ENCODE measurements at places on chromosomes 1 and 21. TPM values are rescaled to one million over a fixed set of nuclear protein-coding genes. Genes with fewer than 3 reads are reported as not detected.

DNA sequence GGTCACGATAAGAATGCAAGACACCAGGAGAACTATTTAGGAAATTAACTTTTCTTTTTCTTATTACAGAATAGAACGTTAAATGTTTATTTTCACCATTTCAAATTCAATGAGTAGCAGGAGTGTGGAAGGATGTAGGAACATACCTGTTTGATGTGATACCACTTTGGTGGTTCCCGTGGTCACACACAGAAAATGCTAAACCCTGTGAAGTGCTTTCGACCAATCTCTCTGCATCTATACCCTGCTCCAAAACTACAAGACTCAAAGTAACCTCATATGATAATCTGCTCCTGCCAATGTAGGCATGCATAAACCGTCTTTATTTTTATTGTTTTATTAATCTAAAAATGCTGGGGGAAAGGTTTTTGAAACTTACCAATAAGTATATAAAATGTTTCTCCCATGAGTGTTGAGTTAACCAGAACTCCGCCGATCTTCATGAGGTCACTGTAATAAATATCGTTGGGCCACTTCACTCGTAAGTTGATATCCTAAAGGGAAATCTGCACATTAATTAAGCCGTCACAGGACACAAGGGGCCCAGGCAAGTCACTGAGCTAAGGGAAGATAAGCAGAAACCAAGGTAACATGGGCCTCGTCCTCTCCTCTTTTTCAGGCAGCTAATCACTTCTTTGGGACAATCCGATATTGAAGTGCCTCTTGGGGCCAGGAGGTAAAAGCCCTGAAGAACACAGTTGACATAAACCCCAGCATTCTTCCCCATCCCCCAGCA lies 60.6 kb downstream of the SIM2 start:
- DNase-seq = no peak

GRCh38 chr1:75787524-75787923 lies 1.5 kb downstream of the RABGGTB start:
- no peak for DNase-seq

DNA sequence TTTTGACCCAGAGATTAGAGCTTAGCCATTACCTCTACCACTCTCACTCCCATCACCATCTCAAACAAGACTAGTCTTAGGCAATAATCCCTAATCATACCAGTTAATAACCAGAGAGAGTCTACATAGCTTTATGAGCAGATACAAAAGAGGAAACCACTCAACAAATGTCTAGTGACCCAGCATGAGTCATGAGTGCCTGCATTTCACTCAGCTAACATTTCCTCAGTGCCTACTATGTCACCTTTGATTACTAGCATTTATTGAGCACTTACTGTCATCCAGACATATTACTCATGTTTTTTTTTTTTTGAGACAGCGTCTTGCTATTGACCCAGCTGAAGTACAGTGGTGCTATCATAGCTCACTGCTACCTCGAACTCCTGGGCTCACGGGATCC lies 35.9 kb upstream of the GALNT2 start:
- DNase-seq = no peak

- DNase-seq = no peak
These were observed 120.9 kb downstream of the EDEM3 start for GRCh38 chr1:184633785-184634184.

Gene FCMR
- 5.8 TPM for total RNA-seq

All from mesenteric fat pad (tissue), 1 donor.